T1000 (cell line): ENCODE measurements at places on chromosomes 1 and 21.

DNA sequence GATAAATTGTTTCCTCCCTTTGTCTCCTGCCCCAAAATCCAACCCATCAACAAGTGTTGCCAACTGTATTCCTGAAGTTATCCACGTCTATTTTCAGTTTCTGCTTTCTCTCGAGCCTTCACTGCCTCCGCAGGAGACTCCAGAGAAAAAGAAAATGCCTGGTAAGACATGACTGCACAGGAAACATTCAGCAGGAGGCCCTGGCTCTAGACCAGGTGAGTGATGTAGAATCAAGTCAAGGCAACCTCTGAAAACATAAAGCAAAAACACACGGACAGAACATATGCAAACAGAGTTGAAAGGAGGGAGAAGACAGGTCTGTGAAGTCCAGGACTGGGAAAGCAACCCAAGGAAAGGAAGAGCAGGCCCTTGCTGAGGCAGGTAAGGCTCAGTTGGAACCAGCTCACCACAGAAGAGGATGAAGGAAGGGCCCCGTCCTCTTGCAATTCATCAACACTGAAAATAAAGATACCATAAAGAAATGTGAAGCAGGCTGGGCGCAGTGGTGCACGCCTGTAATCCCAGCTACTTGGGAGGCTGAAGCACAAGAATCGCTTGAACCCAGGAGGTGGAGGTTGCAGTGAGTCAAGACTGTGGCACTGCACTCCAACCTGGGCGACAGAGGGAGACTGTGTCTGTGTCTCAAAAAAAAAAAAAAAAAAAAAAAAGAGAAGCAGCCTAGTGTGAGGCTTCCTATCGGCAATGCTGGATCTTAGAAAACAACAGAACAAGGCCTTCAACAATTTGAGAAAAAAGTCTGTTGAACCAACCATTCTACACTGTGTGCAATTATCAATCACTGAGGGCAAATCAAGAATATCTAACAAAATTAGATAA is 8.8 kb downstream of the NOL9 start:
- DNase-seq = no peak

- DNase-seq = no peak
Observed at GRCh38 chr1:206457408-206458120, 12.7 kb upstream of the IKBKE start.

DNA sequence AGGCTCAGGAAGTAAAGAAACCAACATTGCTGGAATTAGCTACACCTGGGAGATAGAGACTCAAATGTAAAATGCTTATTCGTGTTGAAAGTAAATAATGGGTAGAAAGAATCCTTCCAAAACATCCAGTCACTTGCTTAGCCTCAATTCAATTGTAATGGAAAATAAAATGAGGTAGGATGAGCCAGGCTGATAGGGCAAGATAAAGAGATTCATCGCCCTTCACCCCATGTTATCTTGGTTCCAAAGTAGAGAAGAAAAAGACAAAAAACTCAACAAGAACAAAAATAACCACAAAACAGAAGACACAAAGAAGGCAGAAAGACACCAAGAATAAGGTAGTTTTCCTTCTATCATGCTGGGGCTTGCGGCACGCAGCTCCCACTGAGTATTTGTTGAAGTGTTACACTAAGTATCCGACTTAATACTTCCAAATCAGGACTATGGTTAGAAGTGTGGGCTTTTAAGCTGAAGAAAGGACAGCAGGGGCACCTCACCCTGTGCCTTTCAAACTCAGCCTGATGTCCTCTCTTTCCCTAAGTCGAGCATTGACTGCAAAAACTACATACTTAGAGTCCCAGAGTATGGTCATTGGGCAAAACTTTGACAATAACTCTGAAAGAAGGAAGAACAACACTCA is 202.1 kb downstream of the VAV3 start:
- no peak for DNase-seq

- DNase-seq = no peak
Observed at GRCh38 chr1:241376701-241377100, 19.7 kb upstream of the RGS7 start.

- no peak for DNase-seq
Observed at GRCh38 chr1:9717193-9718005, 65.9 kb downstream of the PIK3CD start.

DNA sequence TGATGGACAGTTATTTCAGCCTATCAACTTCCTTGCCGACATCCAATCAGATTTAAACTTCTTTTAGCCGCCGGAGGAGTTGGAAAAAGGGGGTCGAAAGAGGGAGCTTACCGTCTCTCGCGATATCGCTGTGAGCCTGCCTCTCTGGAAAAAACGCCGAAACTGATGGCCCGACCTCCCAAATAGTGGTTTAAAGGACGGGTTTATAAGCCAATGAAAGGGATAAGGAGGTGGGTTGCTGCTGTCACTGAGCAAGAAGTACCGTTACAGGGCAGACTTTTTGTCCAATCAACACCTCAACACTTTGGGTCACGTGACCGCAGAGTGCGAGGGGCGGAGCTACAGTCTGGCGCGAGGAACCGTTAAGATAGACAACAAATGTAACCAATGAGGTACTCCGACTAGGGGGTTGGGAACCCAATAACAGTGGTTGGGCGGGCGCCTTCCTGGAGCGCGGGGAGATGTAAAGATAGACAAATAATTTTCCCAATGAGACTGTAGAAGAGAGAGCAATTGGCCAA is at the start of gene RBM15:
TSS of gene RBM15 (plus strand) at position 492 of the 521 bp plus-strand sequence. CDS start at position 521, 29 bp downstream.
- peak; percentile 100 for DNase-seq

DNA sequence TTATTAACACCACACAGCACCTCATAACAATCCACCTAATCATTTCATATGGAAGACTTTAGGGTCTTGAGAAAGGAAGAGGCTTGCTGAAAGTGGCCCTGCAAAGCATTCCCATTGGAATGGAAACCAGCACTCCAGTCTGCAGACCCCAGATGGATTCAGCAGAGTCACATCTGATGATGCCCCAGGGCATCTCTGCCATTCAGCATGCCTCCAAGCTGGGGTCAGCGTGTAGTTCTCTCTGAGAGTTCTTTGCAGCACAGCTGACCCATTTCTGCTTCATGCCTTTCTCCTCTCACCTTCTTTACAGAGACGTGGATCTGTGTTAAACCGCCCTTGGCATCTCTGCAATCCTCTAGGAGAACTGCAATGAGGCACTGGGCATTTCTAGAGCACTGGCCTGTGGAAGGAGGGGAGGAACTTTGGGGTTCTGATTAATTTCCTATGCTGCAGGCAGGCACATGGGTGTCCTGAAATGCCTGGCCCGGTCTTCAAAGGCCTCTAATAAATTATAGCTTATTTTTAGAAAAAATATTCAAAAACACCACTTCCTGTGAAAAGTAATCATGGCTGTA is 2.6 kb upstream of the LUZP1 start:
- DNase-seq = no peak
